OCI-M1 (cell line): ENCODE measurements at places on chromosomes 1 and 21.
A peak's percentile ranks its signal among the peaks of the same experiment; 100 is the strongest.

DNA sequence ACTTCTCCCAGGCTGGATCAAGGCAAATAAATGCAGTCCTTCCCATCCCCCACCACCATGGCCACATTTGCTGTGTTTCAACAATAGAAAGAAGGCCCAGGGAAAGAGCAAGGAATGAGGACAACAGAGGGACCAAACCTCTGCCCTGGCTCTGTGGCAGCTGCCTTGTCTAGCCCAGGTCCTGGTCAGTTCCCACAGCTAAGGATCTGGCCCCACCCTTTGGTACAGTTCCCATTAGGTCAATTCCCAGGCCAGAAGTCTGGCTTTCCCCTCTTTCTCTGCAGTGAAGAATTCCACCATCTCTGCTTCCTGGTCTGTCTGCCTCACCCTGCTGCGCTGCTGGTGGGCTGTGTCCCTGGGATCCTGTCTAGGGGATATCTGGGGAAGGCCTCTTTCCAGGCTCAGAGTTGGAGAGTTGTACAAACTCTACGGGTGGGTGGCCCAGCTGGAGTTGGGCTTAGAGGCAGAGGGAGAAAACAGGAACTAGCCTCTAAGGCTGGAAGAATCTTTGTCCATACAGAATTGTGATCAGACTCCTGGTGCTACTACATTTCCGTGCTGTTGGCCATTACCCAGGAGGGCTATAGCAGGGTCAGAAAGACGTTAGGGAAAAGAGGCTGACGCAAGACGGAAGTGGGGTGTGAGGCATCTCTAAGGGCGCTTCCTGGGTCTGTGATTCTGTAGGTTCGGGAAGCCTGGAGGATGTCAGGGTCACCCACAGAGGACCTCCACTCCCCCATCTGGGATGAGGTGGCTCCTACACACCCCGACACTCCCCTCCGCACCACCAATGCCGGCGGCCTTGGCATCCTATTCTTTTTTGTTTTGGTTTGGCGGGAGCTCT lies 953 bp upstream of the NDUFS2 start:
- DNase-seq = peak; percentile 67

GRCh38 chr1:9239622-9240401 lies 5.2 kb downstream of the H6PD start:
- DNase-seq = peak; percentile 88

GRCh38 chr1:23216771-23217420 lies 406 bp downstream of the HTR1D start:
- DNase-seq = no peak

DNA sequence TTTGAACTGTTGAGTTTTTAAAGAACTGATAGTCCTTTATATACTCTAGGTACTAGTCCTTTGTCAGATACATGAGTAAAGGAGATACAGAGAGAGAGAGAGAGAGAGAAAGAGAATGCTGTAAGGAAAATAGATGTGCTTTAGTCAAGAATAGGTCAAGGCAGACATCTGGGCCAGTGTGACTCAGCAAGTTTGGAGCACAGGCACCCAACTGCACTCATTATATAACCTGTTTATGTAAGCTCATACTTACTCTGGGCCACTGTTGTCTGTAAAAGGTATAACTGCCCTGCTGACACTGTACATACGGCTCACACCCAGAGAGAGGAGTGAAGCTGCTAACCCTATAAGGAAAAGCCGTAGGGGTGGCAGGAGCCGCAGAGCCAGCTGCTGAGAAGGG lies 32.2 kb upstream of the AKT3 start:
- DNase-seq = no peak

DNA sequence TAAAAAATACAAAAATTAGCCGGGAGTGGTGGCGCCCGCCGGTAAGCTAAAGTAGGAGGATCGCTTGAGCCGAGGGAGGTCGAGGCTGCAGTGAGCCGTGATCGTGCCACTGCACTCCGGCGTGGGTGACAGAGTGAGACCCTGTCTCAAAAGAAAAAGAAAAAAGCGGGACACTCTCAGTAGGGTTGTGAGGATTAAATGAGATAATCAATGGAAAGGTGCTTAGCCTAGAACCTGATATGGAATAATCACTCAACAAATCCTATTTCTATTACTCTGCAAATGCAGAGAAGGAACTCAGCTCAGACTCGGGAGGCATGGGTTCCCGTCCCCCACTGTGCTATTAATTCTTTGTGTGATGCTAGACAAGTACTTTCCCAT lies 529 bp upstream of the LUZP1 start:
- no peak for DNase-seq

GRCh38 chr1:93304716-93305138 lies 41.0 kb upstream of the DR1 start:
- peak; percentile 82 for DNase-seq
